Stimulated activated CD4-positive, alpha-beta T cell treated with anti-CD3 and anti-CD28 coated beads, Interleukin-4, amount 100 ng/mL, for 1 hour (primary cell): ENCODE measurements at places on chromosomes 5 and 9.

DNA sequence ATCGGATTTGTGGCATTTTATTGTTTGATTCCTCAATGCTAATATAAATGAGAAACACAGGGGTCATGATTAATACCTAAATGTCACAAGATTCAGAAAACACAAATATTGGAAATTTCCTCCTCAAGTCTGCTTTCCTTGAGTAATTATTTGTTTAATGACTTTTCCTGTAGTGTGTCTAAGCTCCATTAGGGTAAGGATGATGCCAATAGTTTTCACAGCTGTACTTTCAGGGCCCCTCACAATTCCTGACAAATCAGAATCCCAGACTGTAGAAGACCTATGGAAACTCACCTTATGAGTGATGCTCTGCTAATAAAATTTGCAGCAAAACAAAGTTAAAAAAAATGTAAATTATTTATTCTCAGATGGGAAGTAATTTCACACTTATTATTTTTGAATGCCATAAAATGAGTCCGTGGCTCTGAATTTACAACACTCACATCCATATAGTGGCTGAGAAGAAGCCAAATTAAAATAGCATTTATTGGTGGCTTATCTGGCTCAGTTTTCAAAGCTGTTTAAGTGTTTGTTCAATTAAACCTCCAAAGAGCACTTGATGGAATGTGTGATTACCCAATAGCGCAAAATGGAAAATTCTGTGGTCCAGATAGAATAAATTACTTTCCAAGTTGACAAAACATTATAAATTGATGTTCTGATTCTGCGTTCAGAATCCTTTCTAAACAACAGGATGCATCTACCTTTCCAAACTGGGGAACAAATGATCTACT is 1.6 kb upstream of the SPINK14 start:
- DNase-seq: no peak

DNA sequence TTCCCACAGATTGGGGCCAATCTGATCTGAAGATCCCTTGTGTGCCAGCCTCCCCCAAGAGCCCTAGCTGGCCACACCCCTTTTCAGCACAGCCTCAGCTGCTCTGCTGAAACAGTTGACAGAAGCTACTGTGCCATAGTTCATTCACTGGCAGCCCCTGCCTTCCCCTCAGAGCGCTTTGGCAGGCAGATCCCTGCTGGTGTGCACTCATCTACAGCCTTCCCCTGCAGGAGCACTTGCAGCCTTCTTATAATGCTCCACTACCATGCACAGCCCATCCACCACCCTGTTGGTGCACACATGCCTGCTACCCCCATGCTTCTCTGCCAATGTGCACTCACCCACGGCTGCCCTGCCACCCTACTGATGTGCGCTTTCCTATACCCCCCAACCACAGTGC is 471.3 kb downstream of the MTRR start:
- no peak for DNase-seq

DNA sequence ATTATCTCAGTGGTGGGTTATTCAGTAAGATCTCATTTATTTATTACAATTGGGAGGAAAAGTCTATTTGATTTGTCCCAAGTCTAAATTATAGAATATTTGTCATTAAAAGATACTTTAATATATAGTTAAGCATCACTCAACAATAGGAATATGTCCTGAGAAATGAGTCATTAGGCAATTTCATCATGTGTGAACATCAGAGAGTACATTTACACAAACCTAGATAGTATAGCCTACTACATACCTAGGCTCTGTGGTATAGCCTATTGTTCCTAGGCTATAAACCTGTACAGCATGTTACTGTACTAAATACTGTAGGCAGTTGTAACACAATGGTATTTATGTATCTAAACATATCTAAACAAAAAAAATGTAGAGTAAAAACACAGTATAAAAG is 135.0 kb upstream of the RASA1 start:
- DNase-seq: no peak

DNA sequence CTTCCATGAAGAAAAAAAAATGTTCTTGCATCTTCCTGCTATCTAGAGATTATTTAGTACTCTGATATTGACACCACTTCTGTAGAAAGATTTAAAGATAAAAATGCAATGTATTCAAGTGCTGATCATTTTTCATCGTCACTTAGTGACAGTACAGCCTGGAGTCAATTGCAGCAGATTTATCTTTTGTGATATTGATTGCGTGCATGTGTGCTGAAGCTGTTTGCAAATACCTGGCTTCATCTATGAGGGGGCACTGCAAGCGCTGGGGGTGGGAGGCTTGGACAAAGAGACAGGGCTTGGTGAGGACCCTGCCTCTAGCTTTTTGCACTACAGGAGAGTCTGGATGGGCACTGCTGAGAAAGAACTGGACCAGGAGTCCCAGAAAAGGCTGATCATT is 38.0 kb upstream of the MED27 start:
- DNase-seq: no peak

DNA sequence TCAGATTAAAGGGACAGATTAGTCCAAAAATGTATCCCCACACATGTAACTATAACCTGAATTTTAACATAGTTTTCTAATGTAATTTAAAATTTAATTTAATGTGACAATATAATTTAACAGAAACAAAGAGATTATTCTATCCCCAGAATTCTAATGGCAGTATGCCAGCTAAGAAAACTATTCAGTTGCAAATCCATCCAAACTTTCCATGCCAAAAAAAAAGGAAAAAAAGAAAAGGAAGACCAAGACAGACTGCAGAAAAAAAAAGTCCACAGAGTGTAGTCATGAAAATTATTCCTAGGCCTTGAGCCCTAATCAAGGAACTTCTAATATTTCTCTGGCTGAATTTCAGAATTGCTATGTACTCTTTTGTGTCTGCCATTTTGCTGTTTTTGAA is 217.6 kb downstream of the CDH18 start:
- no peak for DNase-seq
